ENCODE measurements at places on chromosomes 16 and 17. TPM values are rescaled to one million over a fixed set of nuclear protein-coding genes. Genes with fewer than 3 reads are reported as not detected.
A peak's percentile ranks its signal among the peaks of the same experiment; 100 is the strongest.

DNA sequence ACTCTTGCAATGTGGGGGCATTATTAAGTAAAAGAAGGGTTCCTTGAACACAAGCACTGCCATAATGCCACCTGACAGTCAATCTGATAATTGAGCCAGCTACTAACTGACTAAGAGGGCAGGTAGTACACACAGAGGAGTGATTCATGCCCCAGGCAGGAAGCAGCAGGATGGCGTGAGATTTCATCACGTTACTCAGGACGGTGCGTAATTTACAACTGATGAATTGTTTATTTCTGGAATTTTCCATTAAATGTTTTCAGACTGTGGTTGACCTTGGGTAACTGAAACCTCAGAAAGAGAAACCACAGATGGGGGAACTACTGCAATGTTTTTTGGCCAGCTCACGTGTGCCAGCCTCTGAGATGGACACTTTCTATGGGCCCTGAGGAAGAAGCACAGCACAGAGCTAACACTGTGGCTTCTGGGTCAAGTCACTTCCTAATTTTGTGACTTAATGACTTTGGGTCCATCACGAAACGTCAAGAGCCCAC lies 46.7 kb downstream of the C17orf67 start:
- peak; percentile 62 for DNase-seq

DNA sequence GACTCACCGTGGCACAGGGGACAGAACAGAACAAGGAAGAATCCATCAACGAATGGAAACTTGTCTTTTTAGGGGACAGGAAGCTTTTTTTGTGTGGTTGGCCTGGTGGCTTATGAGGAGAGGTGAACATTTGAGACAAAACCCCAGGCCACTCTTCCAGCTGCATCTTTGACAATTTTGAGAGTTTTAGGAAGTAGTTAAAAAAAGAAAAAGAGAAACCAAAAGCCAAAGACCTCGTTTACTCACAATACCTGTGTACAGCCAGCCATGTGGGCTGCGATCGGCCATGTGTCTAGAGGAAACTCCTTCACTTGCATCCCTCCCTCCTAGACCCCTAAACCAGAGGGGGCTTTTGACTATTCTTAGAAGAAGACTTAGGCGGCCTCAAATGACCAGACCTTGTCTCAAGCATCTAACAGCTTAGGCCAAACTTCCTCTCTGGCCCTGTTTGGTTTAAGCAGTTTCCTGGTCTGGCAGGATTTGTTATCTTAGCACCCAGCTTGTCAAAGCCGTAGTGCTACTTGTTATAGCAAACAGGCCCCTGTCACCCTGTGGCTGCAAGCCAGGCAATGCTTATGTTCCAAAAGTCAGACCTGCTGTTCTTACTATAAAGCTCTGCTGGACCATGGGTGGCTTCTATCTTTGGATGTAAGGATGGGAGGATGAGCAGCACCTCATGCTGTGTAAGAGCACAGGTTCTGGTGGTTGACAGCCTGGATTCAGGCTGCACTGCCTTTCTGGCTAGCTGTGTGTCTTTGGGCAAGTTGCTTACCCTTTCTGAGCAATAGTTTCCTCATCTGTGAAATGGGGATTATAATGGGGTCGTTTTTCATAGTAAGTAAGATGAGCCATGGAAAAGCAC lies 17.7 kb downstream of the KSR1 start:
- no peak for DNase-seq

DNA sequence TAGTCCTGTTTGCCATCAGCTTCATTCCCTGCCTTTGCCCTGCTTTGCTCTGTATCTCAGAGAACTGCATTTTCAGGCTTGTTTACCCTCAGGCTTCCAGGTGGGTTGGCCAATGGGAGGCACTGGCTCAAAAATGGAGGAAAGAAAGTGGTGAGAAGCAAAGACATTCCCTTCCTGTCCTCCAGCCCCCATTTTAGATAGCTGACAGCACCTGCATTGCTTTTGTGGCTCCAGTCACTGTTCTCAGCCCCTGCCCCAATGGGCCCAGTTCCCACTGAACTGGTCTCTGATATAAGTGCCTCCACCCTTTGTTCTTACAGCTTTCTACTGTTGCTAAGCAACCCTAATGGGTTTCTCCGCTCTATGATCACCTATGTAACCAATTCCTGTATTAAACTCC lies 19.4 kb upstream of the SDK2 start:
- no peak for DNase-seq

DNA sequence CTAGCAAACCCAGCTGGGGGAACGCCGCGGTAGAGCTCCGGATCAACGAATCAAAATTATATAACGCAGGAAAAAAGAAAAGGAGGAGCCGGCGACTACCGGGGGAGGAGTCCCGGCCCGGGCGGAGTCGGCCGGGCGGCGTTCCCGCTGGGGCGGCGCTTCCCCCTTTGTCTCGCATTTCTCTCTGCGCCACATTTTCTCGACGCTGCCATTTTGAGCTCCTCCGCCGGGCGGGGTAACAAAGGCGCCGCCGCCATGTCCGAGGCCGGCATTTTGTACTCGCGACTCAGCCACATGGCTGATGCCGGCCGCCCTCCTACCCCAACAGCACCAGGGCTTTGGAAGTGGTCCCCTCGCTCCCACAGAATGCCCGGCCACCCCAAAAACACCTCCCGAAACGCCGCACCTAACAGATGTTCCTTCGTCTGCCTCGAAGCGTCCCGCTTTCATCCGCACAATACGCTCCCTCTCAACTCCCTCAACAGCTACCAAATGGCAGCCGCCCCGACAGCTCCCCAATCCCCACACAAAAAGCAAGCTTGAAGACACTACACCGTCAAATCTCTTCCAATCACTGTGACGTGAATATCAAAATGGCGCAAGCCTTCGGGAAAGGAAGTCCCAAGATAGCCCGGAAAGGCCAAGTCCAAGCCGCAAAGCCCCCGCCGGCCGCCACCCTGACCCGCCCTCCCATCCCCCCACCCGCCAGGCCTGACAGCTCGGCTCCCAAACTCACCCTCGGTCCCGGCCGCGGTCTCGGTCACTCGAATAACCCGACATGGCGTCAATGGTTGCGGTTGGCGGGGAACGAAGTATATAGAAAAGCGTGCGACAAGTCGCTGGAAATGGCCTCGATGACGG lies 519 bp downstream of the DDX5 start:
- DNase-seq, result peak; percentile 86

DNA sequence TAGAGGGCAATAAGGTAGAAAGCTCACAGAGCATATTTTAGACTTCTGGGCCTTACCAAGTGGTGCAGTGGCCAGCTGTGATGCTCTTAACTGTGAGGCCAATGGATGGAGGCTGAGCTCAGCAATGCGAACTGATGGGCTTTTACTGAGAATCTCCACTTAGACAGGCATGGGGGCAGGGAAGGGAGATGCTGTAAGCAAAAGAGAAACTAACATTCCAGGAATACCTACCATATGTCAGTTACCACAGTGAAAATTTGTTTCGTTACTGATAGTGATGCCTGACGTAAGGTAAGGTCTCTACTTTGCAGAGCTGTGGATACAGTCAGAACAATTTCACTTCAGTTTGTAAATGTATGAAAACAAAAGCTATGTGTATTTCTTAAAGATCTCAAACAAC lies 250.6 kb upstream of the ZFHX3 start:
- no peak for DNase-seq

- peak; percentile 79 for DNase-seq
Measured at GRCh38 chr17:80649672-80650330, 105.2 kb downstream of the RPTOR start.

DNA sequence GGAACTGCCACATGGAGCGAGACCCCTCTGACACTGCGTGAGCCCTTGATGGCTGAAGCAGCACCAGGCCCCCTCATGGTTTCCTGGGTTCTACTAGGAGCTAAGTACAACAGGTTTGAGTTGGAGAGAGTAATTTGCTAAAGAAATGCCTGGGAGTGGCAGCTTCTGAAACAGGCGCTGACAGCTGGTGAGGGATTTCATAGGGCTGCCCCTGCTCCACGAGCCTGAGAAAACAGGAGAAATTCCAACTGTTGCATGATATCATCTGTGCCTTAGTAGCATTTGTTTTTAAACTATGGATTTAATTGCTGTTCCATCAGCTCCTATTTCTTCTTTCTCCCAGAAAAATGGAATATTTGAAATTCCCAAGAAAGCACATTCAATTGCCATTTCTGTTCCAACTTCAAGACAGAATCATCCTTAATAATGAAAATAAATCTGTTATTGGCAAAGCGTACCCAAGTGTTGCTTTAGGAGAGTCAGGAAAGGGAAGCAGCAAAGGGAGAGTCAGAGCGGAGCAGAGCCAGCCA lies 78.8 kb upstream of the ANKFN1 start:
- DNase-seq, result no peak

GRCh38 chr17:27323538-27324215 lies 29.8 kb downstream of the WSB1 start:
- DNase-seq, result peak; percentile 73

Gene PPP1R27
- 2.4 TPM for total RNA-seq

DNA sequence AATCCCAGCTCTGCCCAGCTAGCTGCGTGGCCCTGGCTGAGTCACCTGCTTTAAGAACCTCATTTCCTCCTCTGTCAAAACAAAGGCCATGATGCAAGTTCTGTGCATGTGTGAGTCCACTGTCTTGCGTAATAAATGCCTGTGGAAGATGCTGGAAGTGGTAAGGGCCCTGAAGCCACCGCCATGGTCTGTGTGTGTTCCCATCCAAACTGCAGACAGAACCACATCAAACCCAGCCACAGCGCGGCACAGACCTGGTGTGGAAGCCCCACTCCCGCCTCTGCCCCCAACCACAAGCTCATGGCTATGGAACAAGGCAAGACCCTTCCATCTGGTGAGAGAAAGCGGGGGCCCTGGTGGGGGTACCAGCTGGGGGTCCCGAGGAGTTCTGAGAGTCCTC lies 26.0 kb downstream of the NECAB2 start:
- DNase-seq, result peak; percentile 20

- no peak for DNase-seq
Measured at GRCh38 chr17:80833952-80834892, 157.4 kb upstream of the CHMP6 start.

- DNase-seq, result no peak
Measured at GRCh38 chr16:27473101-27473900, 71.3 kb downstream of the IL21R start.

DNA sequence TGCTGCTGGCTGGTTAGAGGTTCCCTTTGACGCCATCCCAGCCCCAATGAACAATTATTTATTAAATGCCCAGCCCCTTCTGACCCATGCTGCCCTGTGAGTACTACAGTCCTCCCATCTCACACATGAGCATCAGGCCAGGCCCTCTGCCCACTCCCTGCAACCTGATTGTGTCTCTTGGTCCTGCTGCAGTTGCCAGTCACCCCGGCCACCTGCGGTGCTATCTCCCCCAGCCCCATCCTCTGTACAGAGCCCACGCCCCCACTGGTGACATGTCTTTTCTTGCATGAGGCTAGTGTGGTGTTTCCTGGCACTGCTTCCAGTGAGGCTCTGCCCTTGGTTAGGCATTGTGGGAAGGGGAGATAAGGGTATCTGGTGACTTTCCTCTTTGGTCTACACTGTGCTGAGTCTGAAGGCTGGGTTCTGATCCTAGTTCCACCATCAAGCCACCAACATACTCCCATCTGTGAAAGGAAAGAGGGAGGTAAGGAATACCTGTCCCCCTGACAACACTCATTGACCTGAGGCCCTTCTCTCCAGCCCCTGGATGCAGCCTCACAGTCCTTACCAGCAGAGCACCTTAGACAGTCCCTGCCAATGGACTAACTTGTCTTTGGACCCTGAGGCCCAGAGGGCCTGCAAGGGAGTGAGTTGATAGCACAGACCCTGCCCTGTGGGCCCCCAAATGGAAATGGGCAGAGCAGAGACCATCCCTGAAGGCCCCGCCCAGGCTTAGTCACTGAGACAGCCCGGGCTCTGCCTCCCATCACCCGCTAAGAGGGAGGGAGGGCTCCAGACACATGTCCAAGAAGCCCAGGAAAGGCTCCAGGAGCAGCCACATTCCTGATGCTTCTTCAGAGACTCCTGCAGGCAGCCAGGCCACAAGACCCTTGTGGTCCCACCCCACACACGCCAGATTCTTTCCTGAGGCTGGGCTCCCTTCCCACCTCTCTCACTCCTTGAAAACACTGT lies 11.3 kb downstream of the CX3CL1 start:
- DNase-seq, result no peak

Gene APOH
- total RNA-seq, result 22.1 TPM

GRCh38 chr17:59746849-59747445 lies 39.5 kb downstream of the VMP1 start:
- DNase-seq, result peak; percentile 54

- peak; percentile 23 for DNase-seq
Measured at GRCh38 chr16:30761427-30761927, 385 bp downstream of the CFAP119 start.

GRCh38 chr17:56593646-56594319 lies at the start of gene NOG:
Gene NOG (plus strand): TSS chr17:56593699. CDS start chr17:56594224, 525 bp downstream.
- no peak for DNase-seq

Gene KRT15
- total RNA-seq, result 15.9 TPM

DNA sequence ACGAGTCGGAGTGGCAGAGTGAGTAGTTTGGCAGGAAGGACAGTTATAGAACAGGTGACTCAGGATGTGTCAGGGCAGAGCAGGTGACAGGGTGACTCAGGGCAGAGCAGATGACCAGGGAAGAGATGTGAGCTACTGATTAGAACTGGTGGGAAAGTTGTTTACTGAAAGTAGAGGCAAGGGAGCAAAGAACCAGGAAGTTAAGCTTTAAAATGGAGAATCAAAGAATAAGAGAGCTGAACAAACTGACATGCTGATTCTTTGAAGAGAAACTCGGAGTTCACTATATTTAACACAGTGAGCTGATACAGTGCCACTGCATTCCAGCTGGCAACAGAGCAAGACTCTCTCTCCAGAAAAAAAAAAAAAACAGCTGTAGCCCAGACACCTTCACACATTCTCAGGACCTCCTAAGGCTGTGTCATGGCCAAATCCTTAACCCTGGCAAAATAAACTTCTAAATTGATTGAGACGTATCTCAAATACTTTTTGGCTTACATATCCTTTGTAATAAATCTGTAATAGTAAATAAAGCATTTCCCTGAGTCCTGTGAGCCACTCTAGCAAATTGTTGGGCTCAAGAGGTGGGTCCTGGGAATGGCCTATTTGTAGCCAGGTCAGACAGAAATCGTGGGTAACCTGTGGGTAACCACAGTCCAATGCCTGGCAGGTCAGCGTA lies 12.3 kb upstream of the UBE2I start:
- peak; percentile 90 for DNase-seq

DNA sequence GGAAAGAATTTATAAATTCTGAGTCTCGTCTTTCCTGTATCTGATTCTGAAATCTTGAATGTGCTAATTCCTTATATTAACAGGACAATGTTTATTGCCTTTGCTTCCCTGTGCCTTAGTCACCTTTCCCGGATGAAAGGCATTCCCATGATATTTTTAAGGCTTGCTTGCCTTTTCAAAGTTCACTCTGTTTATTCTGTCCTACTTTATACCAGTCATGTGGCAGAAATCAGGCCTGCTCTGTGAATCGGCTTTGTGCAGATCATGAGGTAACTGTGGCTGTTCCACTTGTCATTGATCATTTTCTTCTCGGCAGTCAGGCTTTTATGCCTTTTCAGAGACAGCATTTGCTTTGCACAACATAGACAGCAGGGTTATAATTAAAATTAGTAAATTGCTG lies 28.8 kb upstream of the ABCC11 start:
- DNase-seq, result peak; percentile 26

DNA sequence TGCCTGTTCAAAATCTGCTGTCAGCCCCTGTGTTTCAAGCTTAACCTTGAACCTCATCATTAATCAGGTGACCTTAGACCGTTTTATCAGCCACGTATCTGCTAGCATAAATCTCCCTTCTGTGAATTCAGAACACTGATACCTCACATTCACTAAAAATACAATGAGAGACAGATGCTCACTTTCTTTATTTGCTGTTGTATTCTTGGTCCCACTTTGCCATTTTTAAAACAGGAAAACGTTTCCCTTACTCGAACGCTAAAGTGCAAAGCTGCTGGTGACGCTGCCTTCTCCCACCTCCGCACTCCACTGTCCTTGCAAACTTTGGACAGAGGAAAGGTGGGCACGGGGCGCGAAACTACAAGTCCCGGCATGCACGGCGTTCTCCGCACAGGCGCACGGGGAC lies 220 bp upstream of the ARHGAP44 start:
- no peak for DNase-seq

Data from HT-29 (cell line).